ENCODE measurements at places on chromosomes 5 and 9. TPM values are rescaled to one million over a fixed set of nuclear protein-coding genes. Genes with fewer than 3 reads are reported as not detected.
A peak's percentile ranks its signal among the peaks of the same experiment; 100 is the strongest.

The PDE6A gene
- total RNA-seq = not detected

The CREBRF gene
- 61.1 TPM for total RNA-seq

The ZNF608 gene
- 13.2 TPM for total RNA-seq

The PCDHB16 gene
- total RNA-seq = 5.1 TPM

The ARRDC3 gene
- total RNA-seq = 45.6 TPM

The REXO4 gene
- total RNA-seq = 10.8 TPM

The MBLAC2 gene
- 5.8 TPM for total RNA-seq

The C5orf52 gene
- total RNA-seq = not detected

The IFNA21 gene
- not detected for total RNA-seq

DNA sequence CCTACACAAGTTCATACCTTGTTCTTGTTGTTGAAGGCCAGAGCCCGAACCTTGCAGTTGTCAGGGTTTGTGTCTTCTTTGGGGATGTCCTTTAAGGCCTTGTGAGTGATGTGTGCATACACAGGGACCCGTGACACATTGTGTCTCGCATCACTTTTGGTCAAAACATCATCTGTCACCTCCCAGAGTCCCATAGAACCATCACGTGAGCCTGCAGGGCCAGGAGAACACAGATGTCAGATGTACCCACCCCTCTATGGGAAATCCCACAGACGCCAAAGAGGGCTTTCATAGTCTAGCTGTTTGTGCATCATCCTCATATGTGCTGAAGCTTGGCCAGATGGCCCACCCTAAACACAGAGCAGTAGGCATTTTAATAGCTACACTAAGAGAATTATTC lies 28.2 kb downstream of the DCAF12 start:
- no peaks in the 10 kb centered on the region for H3K27me3 ChIP-seq
- H3K4me1 ChIP-seq = no peaks in the 10 kb centered on the region
- DNase-seq = no peak
- H3K4me3 ChIP-seq = no peak overlapping the region
- no peak overlapping the region for H3K27ac ChIP-seq

- H3K4me3 ChIP-seq = no peak overlapping the region
- H3K27me3 ChIP-seq = no peaks in the 10 kb centered on the region
- DNase-seq = no peak
Measured at GRCh38 chr9:80143899-80144298, 572.1 kb downstream of the TLE4 start.

GRCh38 chr5:107090506-107090905 lies 580.2 kb downstream of the EFNA5 start:
- H3K27ac ChIP-seq = no peak overlapping the region
- H3K4me1 ChIP-seq = no peaks in the 10 kb centered on the region
- H3K27me3 ChIP-seq = no peaks in the 10 kb centered on the region
- H3K4me3 ChIP-seq = no peak overlapping the region

- H3K27ac ChIP-seq = no peak overlapping the region
- peak; percentile 53 for DNase-seq
- no peaks in the 10 kb centered on the region for H3K27me3 ChIP-seq
- H3K4me3 ChIP-seq = no peak overlapping the region
- H3K36me3 ChIP-seq = no peaks in the 10 kb centered on the region
Measured at GRCh38 chr9:137095664-137096517, 9.1 kb downstream of the MAN1B1 start.

GRCh38 chr5:14699159-14699558 lies 34.6 kb downstream of the OTULIN start:
- H3K36me3 ChIP-seq = peaks cover 2% of the 10 kb centered on the region
- H3K4me3 ChIP-seq = no peak overlapping the region
- H3K27ac ChIP-seq = peak overlapping the region; percentile 26
- no peak for DNase-seq

DNA sequence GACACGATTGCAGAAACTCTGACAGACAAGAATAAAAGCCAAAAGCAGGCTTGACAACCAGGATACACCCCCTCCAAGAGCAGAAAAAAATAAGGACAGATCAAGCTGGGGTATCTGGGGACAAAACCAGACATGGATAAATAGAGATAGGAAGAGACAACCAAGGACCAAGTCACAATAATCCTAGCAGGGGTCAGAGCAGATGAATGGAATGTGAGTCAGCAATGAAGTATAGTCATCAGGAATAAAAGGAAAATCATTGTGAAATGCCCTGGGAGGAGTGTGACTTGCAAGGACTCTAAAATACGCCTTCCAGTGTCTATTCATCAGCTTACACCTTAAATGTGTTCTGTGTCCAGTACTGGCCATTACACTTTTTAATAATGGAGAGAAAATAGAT lies 206.8 kb downstream of the CAAP1 start:
- no peak overlapping the region for H3K4me3 ChIP-seq
- DNase-seq = no peak
- H3K36me3 ChIP-seq = no peaks in the 10 kb centered on the region
- H3K27ac ChIP-seq = no peak overlapping the region
- no peaks in the 10 kb centered on the region for H3K4me1 ChIP-seq

DNA sequence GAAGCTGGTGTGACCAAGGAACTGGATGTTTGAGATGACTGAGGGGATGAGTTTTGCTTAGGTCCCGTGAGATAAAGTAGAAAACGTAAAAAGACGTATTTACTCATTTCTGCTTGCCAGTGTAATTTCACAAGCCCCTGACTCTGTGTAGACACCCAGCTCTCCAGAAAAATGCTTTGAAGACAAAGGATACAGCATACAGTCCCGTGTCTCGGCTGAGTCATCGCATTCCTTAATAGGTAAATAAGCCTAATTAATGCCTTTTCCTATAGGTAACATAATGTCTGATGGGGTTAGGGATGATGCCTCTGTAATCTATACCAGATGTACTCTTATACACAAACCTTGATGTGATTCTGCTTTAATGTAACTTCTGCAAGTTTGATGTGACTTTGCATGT lies 20.2 kb downstream of the S100Z start:
- H3K27me3 ChIP-seq = no peaks in the 10 kb centered on the region
- no peak overlapping the region for H3K4me3 ChIP-seq
- H3K36me3 ChIP-seq = no peaks in the 10 kb centered on the region
- peaks cover 1% of the 10 kb centered on the region for H3K4me1 ChIP-seq

DNA sequence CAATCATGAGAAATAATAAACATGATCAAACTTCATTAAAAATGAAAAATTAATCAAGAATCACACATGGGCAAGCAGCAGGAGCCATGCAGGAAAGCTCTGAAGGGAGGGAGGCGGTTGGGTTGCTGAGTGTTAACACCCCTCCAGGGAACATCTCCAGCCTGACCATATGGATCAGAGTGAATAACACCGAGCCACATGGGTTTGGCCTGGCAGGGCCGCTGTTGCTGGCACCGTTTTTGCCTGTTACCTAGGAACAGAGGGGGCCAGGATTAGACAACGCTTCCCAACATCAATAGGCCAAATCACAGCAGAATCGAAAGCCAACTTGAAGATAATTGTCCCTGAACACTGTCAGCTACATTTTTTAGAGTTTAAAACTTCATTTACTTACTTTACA lies 160.2 kb downstream of the DENND1A start:
- H3K4me3 ChIP-seq = no peak overlapping the region
- H3K27ac ChIP-seq = no peak overlapping the region
- H3K36me3 ChIP-seq = no peaks in the 10 kb centered on the region
- no peaks in the 10 kb centered on the region for H3K4me1 ChIP-seq
- H3K27me3 ChIP-seq = no peaks in the 10 kb centered on the region

GRCh38 chr5:155451106-155451505 lies 437.6 kb downstream of the KIF4B start:
- no peak overlapping the region for H3K4me3 ChIP-seq
- H3K27ac ChIP-seq = no peak overlapping the region
- no peaks in the 10 kb centered on the region for H3K4me1 ChIP-seq
- DNase-seq = no peak
- H3K27me3 ChIP-seq = no peaks in the 10 kb centered on the region

- H3K4me3 ChIP-seq = no peak overlapping the region
- H3K4me1 ChIP-seq = no peaks in the 10 kb centered on the region
- no peaks in the 10 kb centered on the region for H3K27me3 ChIP-seq
- DNase-seq = no peak
- no peaks in the 10 kb centered on the region for H3K36me3 ChIP-seq
Measured at GRCh38 chr5:68455216-68455615, 239.7 kb downstream of the PIK3R1 start.

GRCh38 chr5:87526131-87526530 lies 113.4 kb upstream of the CCNH start:
- H3K4me1 ChIP-seq = no peaks in the 10 kb centered on the region
- no peak overlapping the region for H3K4me3 ChIP-seq
- H3K36me3 ChIP-seq = no peaks in the 10 kb centered on the region
- no peak overlapping the region for H3K27ac ChIP-seq
- no peak for DNase-seq
- H3K27me3 ChIP-seq = no peaks in the 10 kb centered on the region

DNA sequence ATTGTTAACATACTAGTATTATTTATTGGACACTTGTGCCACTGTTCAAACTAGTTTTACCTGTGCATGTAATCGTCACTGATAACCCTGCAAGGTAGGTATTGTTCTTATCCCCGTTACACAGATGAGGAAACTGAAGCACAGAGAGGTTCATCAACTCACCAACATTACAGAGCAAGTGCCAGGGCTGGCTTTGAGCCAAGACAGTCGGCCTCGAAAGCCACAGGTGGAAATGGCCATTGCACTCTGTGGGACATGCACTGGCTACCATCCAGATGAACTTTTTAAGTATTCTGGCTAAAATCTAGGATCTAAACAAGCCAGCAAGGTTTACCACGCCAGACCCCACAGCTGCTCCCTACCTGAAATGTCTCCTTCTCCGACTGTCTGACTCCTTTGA lies 57.9 kb downstream of the TEX10 start:
- H3K36me3 ChIP-seq = peaks cover 21% of the 10 kb centered on the region
- no peak overlapping the region for H3K27ac ChIP-seq
- no peaks in the 10 kb centered on the region for H3K27me3 ChIP-seq
- H3K4me1 ChIP-seq = no peaks in the 10 kb centered on the region
- no peak for DNase-seq

DNA sequence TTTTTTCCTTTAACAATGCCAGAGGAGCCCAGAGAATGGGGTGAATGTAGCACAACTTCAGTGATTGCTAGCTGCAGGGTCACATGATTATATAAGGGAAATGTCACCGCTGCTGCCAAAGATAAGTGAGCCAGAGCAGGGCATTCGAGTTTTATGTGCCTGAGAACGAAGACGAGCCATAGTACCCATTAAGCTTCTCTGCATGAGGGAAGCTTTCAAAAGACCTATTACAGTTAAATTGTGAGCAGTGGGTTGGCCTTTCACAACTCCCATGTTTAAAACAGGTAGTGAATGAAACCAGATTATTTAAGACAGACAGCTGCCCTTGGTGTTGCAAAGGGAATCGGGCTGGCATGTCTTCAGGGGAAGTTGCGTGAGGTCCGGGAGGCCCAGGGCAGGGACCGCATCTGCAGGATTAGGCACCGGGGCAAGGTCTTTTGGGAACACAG lies 82.4 kb upstream of the TNFAIP8 start:
- no peak for DNase-seq
- peaks cover 9% of the 10 kb centered on the region for H3K4me1 ChIP-seq
- no peaks in the 10 kb centered on the region for H3K36me3 ChIP-seq
- H3K4me3 ChIP-seq = no peak overlapping the region
- H3K27ac ChIP-seq = peak overlapping the region; percentile 74

- H3K4me1 ChIP-seq = no peaks in the 10 kb centered on the region
- no peaks in the 10 kb centered on the region for H3K36me3 ChIP-seq
- DNase-seq = no peak
- H3K27me3 ChIP-seq = no peaks in the 10 kb centered on the region
- H3K27ac ChIP-seq = no peak overlapping the region
Measured at GRCh38 chr9:22201256-22201655, 192.2 kb upstream of the CDKN2B start.

DNA sequence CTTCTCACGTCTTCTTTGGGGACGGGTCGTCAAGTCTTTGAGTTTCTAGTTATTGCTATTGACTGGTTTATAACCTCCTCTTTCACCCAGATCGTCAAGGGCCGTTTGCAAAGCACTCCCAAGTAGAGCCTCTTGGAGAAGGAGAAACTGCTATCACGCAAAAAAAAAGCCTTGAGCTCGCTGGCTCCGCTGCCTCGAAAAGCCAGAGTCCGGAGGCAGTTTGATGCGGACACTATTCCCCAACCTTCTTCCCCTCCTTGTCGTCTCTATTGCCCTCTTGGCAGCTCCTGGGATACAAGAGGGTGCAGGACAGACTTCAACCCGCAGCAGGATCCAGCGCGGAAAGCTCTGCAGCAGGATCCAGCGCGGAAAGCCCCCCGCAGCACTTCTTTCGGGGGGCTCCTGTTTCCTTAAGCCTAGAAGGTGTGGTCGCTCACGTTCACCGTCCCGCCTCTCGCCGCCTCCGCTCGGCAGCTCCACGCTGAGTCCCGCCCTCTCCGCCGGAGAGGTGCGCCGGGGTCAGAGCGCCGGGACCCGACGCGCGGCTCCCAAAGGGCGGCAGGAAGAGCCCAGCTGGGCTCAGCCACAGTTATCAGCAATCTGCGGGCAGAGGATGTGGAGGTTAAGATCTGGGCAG lies at the start of gene PCDHAC1:
Gene PCDHAC1 (plus strand): TSS at position 494 of the 637 bp plus-strand sequence. CDS start 594 bp downstream, outside the sequence.
- DNase-seq = no peak
- no peak within 1 kb of the TSS for H3K27ac ChIP-seq
- H3K36me3 ChIP-seq = no peaks in the 10 kb centered on the region
- H3K27me3 ChIP-seq = no peaks in the 10 kb centered on the region
- no peaks in the 10 kb centered on the region for H3K4me1 ChIP-seq

DNA sequence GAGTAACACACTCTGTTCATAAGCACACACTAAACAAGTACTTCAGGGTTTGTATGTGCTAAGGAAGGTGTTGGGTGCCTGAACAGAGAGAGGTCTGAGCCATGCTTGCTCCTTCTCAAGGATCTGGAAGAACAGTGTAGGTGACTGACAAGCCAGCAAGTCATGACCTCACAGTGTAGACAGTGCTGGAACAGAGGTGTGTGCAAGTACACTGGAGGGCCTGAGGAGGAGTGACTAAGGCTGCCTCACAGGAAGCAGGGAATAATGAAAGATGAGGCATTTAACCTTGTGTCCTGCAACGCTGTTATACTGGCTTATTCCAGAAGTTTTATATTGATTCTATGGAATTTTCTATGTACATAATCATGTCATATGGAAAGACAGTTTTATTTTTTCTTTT lies 83.9 kb downstream of the TMEM174 start:
- DNase-seq = no peak
- peaks cover 1% of the 10 kb centered on the region for H3K27me3 ChIP-seq
- no peak overlapping the region for H3K27ac ChIP-seq

DNA sequence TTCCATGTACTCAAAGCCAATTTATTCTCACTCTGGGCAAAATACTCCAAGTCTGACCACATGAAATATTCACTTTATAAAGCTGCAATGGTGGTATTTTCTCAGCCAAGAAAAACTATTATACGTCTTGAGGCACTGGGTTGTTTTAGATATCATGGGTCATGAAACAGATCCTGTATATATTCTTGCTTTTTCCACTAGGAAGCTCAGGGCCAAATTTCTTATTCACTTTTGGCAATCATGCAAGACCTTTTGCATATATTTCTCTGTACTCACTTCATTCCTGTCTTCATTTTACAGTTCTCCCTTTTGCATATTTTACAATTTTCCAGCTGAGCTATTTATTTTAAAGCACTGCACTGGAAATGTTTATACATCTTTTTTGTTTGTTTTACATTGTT lies 49.8 kb downstream of the GABBR2 start:
- H3K27me3 ChIP-seq = no peaks in the 10 kb centered on the region
- H3K4me1 ChIP-seq = peaks cover 2% of the 10 kb centered on the region
- no peak overlapping the region for H3K4me3 ChIP-seq
- no peak overlapping the region for H3K27ac ChIP-seq

- DNase-seq = no peak
- H3K4me3 ChIP-seq = no peak overlapping the region
- H3K27ac ChIP-seq = no peak overlapping the region
- no peaks in the 10 kb centered on the region for H3K36me3 ChIP-seq
Measured at GRCh38 chr5:66793049-66793448, 196.9 kb downstream of the MAST4 start.

GRCh38 chr5:169054506-169054905 lies 246.4 kb downstream of the SLIT3 start:
- no peaks in the 10 kb centered on the region for H3K36me3 ChIP-seq
- H3K27ac ChIP-seq = no peak overlapping the region
- no peak for DNase-seq
- peaks cover 9% of the 10 kb centered on the region for H3K4me1 ChIP-seq
- no peak overlapping the region for H3K4me3 ChIP-seq
